DMS 273 treated with DMSO at 0.1 percent for 48 hours (cell line): ENCODE measurements at places on chromosomes 4 and X.

- DNase-seq, result no peak
These were observed 57.8 kb downstream of the SPATA4 start for GRCh38 chr4:176137631-176138030.

GRCh38 chr4:113878668-113879067 lies 100.8 kb downstream of the ARSJ start:
- peak; percentile 4 for DNase-seq

DNA sequence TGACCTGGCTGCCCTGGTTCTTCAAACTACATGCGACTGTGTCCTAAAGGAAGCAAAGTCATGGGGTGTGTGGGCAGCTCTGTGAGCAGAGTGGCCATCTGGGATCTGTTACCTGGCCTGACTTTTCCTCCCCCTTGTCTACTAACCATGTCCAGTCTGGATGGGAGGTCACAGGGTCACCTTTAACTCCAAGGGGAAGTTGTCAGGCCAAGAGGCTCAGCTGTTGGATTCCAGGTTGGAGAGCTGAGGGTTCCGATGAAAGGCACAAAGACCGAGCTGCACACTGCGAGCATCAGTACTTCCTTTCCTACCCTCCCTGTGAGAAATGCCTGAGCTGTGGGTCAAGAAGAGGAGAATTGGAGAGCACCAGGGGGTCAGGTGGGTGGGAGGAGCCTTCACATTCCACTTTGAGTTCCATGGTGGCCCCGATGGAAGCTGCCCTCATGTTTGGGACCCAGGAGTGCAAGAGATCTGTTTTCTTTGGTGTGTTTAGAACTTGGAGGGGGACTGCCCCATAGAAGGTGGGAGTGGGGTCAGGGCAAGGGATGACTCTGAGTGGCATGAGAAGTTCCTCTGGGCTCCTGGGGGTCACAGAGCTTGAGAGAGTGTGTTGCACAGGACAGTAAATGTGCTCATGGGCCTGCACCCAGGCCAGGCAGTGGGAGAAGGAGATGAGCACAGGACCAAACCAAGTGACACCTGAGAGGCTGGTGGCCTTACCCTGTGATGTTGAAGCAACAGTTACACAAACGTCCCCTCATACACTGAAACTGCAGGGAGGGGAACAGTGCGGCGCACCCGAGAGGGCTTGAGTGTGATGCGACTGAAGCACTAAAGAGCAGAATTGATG lies 36.2 kb downstream of the RGS12 start:
- no peak for DNase-seq

GRCh38 chr4:64001229-64001898 lies 407.9 kb downstream of the TECRL start:
- no peak for DNase-seq

DNA sequence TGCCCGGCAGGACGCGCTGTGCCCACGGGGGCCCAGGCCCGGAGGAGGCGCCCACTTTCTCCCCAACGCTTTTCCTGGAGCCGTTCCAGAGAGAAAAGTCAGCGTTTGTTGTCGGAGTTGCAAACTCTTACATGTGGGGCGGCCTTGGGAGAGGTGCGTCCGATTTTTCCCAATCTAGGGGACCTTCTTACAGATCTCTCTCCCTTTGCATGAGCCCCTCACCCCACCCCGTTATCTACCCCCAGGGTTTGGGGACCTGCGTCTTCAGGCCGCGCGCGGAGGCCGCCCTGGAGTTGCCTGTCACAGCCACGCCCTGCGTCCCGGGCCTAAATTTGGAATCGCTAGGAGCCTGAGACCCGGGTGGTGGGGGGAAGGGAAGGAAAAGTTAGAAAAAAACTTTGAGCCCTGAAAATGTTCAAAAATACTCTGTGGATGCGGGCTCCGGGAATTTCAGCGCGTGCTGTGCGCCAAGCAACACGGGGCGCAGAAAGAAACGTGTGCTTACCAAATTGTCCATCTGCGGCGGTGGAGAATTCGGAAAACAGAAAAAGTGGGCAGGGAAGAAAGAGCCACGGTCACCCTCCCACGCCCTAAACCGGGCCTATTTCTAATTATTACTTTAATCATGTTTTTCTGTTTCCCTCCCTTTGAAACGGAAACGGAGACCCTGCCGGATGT lies 587 bp downstream of the CD99 start:
- no peak for DNase-seq

- no peak for DNase-seq
These were observed 7.8 kb downstream of the QDPR start for GRCh38 chr4:17504081-17504480.

DNA sequence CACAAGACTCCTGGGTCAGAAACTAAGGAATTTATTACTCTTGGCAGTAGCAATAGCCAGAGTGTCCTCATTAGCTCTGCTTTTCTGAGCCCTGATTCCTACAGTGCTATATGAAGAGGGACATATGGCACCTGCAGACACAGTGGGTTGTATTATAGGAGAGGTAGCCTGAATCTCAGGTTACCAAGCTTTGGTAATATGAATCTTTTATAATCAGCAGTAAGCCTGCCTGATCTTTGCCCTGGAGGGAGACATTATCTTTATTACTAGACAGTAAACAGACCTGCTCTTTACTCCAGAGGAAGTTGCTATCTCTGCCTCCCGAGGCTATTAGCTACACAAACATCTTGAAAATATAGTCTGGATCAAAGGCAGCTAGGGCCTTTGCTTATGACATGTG lies 62.5 kb upstream of the HOPX start:
- peak; percentile 33 for DNase-seq

DNA sequence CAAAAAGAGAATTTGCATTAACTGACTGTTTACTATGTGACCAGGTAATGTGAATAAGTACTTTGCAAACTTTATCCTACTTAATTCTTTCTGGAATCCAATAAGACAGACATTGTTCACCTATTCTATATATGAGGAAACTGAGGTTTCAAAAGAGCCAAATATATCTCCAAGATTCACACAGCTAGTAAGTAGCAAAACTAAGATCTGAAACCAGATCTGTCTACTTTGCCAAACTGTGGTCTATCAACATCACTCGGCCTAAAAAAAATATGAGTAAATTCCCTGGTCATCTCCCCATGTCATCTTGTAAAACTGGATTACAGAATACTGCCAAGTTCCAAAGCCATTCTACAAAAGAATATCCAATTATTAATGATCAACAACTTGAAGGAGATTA lies 52.8 kb downstream of the ANAPC10 start:
- DNase-seq, result no peak

- DNase-seq, result no peak
These were observed 1.3 kb downstream of the RHOH start for GRCh38 chr4:40197879-40198689.

DNA sequence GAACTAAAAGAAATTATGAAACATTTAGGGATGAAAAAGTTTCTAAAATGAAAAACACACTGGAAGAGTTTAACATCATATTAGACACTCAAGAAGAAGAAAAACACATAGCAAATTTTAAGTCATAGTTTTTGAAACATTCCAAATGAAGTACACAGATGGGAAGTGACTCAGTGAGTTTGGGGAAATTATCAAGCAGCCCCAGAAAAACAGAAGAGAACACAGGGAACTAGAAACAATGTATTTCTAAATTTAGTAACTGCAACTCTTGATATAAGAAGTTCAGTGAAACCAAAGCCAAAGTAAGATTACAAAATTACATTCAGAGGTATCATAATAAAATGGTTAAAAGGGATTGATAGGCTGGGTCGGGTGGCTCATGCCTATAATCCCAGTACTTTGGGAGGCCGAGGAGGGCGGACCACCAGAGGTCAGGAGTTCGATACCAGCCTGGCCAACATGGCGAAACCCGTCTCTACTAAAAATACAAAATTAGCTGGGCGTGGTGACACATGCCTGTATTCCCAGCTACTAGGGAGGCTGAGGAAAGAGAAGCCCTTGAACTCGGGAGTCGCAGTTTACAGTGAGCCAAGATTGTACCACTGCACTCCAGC lies 461.2 kb downstream of the KCTD8 start:
- no peak for DNase-seq

DNA sequence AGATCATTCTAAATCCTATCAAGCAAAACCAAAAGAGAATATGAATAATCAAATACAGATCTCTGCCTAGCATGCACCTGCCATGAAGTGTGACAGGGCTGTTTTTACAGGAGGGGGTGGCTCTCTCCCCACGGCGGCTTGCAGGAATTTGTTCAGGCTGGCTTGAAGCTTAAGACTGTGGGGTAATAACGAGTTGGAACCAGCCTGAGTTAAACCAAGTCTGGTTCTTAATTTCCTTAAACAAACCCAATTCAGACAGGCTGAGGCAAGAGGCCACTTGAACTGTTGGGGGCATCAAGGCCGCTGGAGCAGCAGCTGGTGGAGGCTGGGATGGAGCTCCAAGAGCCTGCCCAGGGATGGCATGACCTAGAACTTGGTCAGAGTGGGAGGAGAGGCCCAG lies 45.1 kb upstream of the LGI2 start:
- DNase-seq, result no peak

- DNase-seq, result no peak
These were observed 292.7 kb downstream of the GPAT3 start for GRCh38 chr4:83828601-83829000.
